ENCODE measurements at places on chromosomes 4 and X. TPM values are rescaled to one million over a fixed set of nuclear protein-coding genes. Genes with fewer than 3 reads are reported as not detected.

Gene ARHGAP24
- polyA plus RNA-seq = 35.0 TPM

Gene CTAG1B
- polyA plus RNA-seq = not detected

DNA sequence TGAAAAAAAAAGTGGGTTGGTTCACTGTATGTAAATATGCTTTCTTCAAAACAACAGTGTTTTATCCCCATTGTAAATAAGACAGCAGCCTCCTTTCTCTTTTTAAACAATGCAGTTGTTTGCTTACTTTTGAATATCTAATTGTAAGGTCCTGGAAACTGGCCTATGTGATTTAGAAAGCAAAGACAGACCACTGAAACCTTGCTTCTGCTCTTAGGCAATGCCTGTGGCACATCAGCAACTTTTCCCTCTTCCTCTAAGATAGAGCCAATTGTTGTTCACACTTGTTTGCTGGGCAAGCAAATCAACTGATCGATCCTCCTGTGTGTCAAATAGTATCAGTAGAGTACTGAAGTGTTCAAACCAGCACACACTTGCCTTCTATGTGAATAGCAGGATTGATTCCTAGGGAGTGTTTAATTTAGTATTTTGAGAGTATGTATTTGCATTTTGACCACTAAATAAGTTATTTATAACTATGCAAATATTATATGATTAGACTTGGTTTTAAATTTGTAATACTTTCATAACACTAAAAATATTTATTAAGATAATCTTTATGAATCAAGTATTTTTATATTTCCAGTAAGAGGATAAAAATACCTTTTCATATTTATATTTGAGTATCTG is 55.4 kb upstream of the GRPR start:
- no peak for DNase-seq

Gene ANKRD50
- polyA plus RNA-seq = 58.3 TPM

DNA sequence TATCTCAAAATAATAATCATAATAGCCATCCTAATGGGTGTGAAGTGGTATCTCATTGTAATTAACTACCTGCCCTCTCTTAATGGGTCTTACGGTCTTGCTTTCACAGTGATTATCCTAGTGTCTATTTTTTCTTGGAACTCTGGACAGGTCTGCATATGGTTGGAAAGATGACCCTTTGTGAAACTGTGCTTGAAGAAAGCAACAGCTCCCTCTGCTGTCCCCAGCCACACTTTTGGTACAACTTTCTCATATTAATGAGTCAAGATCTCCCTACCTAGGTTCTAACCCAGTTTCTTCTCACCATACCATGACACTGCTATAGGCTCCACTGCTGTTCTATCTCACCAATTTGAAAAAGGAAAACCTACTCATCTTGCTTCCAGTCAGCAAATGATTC is 2.4 kb downstream of the TFDP3 start:
- DNase-seq = peak; percentile 38

- DNase-seq = no peak
Measured at GRCh38 chr4:8470451-8471024, 30.0 kb downstream of the TRMT44 start.

DNA sequence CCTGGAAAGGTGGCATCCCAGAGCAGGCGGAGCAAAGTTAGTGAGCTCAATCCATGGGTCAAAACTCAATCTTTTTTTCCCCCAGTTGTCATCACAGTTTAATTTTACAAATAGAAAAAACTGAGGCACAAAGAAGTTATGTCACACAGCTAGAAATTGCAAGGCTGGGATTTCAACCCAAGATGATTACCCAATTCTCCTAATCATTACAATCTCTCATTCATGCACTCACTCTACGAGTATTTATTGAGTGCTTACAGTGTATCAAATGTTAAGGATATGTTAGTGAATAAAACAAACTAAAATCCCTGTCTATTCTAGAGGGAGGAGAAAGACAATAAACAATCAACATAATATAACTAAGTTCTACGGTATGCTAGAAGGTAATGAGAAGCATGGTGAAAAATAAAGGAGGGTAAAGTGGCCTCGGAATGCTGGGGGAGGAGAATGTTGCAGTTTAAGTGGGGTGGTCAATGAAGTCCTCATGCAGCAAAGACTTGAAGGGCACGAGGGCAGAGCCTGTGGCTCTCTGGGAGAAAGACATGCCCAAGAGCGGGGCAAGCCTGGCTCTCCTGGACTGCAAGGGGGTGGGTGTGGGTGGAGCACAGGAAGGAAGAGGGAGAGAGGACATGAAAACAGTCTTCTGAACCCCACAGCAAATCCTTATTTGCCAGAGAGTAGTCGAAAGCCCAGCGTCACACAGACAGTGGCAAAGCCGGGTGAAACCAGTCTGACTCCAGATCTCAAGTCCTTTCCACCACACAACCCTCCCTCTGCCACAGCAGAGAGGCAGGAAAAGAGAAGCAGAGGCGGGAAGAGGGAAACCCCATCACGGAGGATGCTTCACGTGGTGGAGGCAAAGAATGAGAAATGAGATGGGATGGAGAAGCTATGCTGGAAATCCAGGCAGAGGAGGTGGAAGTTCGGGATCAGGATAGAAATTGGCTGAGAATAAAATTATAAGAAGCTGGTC is 48.3 kb downstream of the RAB33B start:
- DNase-seq = no peak

Data from left lung (tissue), 14 donors.